Activated CD8-positive, alpha-beta memory T cell treated with anti-CD3 and anti-CD28 coated beads for 48 hours (primary cell): ENCODE measurements at places on chromosomes 6 and 20.

DNA sequence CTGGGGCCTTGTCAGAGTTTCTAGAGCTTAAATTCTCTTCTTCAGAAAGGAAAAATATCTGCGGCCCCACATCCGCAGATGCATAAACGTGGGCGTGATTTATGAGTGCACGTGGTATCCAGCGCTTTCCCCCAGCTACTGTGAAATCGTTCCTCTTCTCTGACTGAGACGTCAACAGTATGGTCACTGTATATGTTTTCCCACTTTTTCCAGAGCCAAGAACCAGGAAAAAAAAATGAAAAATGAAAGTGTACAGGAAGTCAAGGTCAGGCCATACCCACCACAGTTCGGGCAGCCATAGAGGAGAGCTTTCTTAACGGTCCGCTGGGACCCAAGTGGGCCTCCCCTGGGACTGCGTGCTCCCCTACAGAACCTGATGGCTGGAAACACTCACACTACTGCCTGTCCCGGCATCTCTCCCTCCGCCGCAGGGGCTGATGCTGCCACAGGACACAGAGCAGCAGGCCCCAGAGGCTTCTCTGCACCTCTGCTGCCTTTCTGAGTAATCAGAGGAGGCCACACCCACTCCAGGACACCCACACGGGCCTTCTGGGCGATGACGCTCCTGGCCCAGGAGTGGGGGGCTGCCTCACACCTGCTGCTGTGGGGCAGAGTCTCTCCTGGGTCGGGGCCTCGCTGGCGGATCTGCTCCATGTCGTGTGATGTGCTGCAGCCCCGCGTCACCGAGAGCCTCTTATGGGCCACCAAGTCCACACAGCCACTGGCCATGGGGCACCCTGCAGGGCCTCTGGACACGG lies 16.4 kb upstream of the STX16 start:
- DNase-seq = peak; percentile 10

- DNase-seq = no peak
Measured at GRCh38 chr6:85419046-85419759, 30.7 kb upstream of the NT5E start.

DNA sequence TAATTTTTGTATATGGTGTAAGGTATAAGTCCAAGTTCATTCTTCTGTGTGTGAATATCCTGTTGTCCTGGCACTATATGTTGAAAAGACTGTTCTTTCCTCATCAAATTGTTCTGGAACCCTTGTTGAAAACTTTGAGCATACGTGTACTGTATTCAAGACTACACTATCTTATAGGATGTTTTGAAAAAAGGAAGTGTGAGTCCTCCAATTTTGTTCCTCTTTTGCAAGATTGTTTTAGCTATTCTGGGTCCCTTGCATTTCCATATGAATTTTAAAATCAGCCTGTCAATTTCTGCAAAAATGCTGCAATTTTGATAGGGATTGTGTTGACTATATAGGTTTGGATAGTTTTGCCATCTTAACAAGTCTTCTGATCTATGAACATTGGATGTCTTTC lies 195.2 kb downstream of the BACH2 start:
- DNase-seq = no peak

DNA sequence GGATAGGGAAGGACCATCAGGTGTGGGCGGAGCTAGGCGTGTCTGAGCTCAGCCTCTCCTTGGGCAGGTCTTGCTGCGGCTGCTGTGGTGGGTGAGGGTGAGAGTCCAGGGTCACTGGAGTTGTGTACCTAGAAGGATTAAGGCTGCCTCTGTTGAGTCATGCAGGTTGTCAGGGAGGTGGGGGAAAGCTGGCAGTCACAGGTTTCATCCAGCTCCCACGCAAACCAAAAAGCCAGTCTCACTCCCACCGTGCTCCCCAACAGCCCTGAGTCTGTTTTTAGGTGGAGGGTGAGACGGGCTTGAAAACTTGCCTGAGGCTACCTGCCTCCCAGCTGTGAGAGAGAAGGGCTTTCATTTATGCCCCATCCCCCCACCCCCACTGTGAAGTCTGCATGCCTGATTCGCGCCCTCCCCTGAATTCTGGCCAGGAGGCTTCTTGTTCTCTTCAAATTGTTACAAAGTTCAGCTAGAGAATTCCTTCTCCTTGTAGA lies 161.5 kb downstream of the MYLK4 start:
- no peak for DNase-seq

DNA sequence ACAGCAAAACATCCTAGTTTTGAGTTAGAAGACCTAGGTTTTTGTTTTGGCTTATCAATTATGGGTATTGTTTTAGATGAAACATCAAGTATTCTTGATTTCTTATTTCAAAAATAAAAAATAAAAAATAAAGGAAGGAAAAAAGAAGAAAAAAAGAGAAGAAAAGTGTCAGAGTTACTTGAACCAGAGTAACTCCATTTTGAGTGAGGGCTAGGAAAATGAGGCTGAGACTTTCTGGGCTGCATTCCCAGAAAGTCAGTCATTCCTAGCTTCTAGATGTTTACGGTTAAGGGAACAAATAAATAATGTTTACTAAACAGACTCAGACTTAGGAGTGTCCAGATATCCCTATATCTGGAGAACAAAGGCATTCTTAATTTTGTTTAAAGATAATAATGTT lies 45.3 kb upstream of the HFE start:
- no peak for DNase-seq

DNA sequence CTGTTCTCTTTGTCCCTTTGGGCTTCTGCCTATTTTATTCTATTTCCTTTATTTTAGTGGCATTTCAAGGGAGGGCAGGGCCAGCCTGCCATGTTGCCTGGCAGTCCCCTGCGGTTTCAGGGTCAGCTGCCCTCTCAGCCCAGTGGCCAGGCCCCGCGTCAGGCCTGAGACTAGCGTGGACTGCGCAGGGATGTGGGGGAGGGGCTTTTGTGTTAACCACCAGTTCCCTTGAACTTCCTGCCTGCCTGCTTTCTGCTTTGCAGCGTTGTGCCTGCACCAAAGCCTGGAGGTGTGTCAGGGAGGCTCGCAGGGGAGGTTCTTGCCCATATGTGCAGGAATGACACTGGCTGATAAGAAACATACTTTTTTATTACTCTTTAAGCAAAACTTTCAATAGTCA lies 157.6 kb downstream of the SLC35B3 start:
- no peak for DNase-seq

DNA sequence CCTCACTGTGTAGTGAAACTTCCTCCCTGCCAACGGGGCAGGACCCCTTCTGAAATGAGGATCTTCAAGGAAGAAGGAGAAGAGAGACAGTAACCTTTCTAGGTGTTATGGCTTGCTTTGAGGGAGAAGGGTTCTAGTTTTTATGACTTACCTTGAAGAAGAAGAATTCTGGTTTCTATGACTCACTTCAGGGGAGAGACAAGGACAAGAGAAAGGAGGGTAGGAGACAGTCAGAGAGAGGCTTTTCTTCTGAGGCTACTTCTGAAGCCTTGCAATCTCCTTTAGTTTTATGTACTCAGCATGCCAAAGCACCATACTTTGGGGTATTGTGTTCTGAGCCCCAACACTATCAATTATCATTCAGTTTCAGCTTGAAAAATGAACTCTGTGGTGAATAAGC lies 25.8 kb upstream of the IBTK start:
- DNase-seq = no peak

DNA sequence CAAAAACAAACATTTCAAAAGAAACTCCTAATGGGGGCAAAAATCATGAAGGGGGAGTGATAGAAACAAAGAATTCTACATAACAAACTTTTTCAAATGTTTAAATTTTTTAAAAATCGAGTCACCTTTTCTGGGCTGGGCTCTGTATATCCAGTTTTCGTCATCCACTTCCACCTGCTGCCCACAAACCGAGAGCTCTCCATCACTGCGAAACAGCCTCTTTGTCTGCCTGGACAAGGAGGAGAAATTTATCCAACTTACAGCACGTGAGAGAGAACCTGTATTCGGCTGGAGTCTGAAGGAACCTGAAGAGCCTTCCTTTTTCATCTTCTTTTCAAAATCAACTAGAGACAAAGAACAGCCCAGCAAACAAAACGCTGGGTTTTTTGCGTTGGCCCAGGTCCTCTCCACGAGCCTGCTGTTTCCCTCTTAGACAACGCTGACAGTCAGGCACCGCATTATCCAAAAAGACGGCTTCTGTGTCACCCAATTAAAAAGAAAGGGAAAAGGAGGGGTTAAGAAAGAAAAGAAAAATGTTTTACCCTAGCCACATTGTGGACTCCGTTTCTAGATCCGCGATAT lies 72.4 kb upstream of the NHSL1 start:
- DNase-seq = no peak

- DNase-seq = no peak
Measured at GRCh38 chr20:38673725-38674091, 50.6 kb upstream of the SLC32A1 start.

DNA sequence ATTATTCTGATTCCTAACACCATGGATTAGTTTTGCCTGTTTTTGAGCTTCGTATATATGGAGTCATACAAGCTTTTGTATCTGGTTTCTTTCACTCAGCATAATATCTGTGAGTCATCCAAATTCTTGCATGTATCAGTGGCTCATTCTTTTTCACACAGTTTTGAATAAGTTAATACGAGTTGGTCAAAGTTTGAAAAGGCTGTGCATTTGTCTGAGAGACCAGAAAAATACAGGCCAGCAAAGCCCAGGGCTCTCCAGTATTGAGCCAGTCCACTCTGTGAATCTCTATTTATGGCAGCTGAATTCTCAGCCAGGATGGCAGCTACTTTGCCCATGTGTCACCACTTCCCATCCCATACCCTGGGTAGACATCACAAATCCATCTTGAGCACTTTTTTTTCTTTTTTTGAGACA lies 7.2 kb upstream of the CHMP4B start:
- no peak for DNase-seq
